Naive thymus-derived CD4-positive, alpha-beta T cell (primary cell): ENCODE measurements at places on chromosomes 7 and 10. TPM values are rescaled to one million over a fixed set of nuclear protein-coding genes. Genes with fewer than 3 reads are reported as not detected.

NPSR1 gene
- not detected for total RNA-seq

DNA sequence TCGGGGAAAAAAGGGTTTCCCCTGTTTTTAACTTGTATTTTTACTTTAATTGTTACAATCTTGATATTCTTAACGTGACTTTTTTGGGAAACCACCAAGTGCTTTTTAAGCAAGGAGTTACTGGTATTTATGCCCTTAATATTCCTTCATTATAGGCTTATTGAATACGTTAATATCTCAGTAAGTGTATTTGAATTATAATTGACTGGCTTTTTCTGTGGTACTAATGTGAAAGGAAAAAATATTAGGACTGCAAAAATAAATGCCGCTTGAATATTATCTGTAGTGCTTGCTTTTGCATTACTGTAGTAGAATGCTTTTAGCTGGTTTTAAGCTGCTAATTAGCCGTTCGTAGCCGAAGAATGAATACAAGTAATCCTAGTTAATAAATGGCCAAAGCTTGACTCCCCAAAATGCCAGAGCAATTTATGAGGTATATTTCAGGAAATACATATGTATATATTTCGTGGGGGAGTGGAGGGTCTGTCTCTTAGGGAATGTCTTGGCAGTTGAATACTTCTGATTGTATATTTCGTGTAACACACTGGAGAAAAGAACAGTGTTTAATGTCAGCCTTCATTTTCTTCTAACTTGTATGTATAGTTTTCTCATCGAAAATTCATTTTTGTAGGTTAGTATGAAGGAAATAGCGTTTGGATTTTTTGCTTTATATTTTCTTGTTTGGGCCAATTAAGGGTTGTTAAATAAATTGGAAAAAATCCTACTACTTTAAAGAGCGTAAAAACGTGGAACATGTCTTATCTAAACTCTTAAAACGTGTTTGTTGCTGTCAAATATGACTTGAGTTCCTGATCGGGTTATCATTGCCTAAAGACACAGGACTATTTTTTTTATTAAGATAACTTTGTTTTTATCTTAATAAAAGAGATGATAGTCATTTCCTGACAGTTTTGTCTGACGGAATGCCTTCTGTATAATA is 1.5 kb downstream of the PDCD4 start:
- H3K27me3 ChIP-seq, result no peaks in the 10 kb centered on the region
- peaks cover 7% of the 10 kb centered on the region for H3K36me3 ChIP-seq

- no peaks in the 10 kb centered on the region for H3K4me1 ChIP-seq
- H3K27ac ChIP-seq, result no peak overlapping the region
- DNase-seq, result no peak
- no peak overlapping the region for H3K4me3 ChIP-seq
- no peaks in the 10 kb centered on the region for H3K36me3 ChIP-seq
- no peaks in the 10 kb centered on the region for H3K27me3 ChIP-seq
These were observed 105.0 kb downstream of the SH2D4B start for GRCh38 chr10:80642661-80643060.

DNA sequence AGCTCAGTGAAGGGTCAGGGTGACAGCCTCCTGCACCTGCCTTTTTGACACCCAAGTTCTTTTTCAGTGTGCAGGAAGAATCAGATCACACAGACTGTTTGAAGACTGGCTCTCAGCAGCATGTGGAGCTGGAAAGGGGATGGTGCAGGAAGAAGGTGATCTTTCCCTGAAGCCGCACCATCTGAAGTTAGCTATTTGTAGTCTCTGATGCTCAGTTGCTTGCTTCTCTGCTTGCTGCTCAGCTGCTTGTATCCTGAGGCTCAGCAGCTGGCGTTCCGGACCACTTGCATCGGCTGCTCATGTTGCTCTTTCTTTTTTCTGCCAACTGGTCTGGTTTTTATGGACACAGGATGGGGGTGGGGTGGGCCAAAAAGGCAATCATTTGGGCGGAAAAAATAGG is 15.8 kb upstream of the DNMBP start:
- DNase-seq, result no peak
- no peak overlapping the region for H3K4me3 ChIP-seq
- H3K36me3 ChIP-seq, result no peaks in the 10 kb centered on the region
- no peaks in the 10 kb centered on the region for H3K27me3 ChIP-seq
- H3K27ac ChIP-seq, result no peak overlapping the region

DNA sequence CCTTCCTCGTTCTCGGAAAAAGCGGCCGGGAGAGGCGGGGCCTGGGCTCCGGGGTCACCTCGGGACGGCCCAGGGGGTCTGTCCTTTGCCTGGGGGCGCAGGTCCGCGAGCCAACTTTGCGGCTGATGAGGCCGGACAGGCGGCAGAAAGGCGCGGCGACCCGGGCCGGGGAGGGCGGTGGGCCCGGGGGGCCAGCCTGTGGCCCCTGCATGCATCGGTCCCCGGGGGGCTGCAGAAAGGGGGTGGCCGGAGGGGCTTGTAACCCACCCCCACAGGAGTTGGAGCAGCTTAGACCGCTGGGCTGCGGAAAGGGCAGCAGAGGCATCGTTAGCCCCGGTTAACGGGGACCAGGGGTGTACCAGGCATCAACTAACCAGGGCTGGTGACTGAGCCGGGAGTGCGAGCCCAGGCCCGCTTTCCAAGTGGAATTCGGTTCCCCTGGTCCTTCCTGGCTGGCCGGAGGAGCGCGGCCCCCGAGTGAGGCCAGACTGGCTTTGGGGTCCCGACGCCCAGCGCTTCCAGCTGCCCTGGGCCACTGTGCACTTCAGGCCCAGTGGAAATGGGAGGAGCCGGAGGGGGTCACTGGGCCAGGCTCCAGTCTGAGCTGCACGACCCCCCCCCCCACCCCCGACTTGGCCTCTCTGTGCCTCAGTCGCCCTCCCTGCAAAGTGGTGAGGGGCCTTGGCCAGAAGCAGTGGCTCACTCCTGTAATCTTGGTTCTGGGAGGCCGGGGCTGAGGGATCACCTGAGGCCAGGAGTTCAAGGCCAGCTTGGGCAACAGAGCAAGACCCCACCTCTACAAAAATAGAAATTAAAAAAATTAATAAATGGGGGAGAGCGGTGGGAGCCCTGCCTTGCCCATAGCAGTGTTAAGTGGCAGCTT is 919 bp downstream of the SLC29A4 start:
- no peak overlapping the region for H3K4me3 ChIP-seq
- DNase-seq, result no peak
- H3K4me1 ChIP-seq, result no peaks in the 10 kb centered on the region
- no peak overlapping the region for H3K27ac ChIP-seq
